GOT3 (cell line): ENCODE measurements at places on chromosomes 3 and 15.

DNA sequence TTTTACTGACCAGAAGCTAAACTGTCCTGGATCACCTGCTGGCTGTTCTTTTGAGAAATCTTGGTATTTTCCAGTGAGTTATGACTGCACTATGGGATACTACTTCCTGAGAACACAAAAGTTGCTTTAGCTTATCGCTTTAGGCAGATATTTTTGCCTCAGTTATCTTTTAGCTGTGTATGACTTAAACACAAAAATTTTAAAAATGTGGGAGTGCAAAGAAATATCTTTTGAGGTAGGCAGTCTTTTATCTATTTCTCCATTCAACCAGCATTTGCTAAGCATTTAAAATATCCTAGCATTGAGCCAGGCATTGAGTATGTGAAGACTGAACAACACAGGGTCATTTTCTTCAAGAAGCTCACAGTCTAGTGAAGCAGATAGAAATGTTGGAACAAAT, 981.9 kb downstream of the FHIT start:
- DNase-seq = no peak

DNA sequence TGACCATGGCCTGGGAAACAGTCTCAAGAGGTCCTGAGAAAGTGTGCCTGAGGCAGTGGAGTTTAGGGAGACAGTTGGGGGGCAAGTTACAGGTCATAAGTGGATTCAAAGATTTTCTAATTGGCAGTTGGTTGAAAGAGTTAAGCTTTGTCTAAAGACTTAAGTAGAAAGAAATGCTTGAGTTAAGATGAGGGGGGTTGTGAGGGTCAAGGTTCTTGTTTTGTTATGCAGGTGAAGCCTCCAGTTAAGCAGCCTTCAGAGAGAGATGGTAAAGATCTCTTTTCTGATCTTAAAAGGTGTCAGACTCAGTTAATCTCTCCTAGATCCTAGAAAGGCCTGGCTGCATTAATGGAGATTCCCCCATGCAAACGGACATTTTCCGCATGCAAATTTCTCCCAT, 356.3 kb upstream of the C2CD4B start:
- DNase-seq = no peak

GRCh38 chr3:13075318-13075717, 2.1 kb upstream of the IQSEC1 start:
- no peak for DNase-seq

GRCh38 chr3:7307410-7307809, 446.5 kb downstream of the GRM7 start:
- DNase-seq = no peak

GRCh38 chr3:53219895-53220483, 35.8 kb downstream of the TKT start:
- peak; percentile 39 for DNase-seq
